ENCODE measurements at places on chromosomes 13 and 19.
A peak's percentile ranks its signal among the peaks of the same experiment; 100 is the strongest.

GRCh38 chr13:34620074-34620850 lies 321.8 kb upstream of the NBEA start:
- peak; percentile 18 for DNase-seq

DNA sequence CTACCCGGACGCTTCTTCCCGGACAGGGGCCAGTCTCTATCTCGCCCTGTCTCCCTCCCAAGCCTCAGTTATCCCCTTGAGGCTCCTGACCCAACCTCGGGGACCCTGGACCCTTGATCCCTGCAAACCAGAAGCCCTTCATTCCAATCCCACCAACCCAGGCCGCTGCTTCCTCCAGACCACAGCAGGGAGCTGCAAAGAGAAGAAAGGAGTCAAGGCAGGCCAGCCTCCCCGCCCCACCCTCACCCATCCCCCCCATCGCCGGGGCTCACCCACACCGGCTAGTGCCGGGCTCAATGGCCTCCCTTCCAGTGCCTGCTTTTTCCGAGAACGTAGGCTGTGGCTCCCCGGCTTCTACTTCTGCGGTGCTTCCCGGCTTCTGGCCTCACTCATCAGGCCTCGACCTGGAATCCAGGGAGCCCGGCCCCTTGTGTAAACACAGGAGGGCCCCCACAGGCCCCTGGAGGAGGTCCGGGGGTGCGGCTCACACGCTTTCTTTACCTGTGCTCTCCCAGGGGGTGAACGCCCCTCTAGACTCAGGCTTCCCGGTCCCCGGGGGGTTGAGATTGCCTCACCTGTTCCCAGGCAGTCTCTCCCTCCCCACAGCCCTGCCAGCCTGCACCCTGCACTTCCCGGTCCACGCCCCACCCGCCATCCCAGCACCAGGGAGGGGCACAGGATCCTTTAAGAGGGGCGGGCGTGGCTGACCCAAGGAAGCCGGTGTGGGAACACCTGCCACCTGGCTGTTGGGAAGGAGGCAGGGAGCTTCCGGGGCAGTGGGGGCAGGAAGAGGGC lies at the start of gene FAM83E:
Gene FAM83E (minus strand): TSS at position 641 of the 795 bp plus-strand sequence. CDS start 1,704 bp downstream, outside the sequence.
- DNase-seq, result no peak

DNA sequence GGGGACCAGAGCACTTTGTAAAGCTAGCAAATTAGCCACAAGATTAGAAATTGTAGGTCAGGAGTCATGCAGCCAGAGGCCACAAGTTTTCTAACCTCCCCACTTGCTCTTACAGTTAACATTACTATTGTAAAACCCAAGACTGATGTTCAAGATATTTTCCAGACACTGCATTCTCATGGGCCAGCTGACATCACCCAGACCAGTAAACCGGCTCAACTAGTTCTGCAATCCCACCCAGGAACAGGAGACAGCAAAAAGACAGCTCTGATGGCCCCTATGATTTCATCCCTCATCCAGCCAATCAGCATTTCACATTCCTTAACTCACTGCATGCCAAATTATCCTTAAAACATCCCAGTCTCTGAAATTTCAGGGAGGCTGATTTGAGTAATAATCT lies 178.5 kb downstream of the PRR20E start:
- no peak for DNase-seq

GRCh38 chr13:48475230-48475629 lies 57.6 kb downstream of the RCBTB2 start:
- no peak for DNase-seq

- peak; percentile 68 for DNase-seq
Measured at GRCh38 chr13:74061926-74062595, 72.1 kb downstream of the KLF12 start.

GRCh38 chr13:79385694-79386093 lies 20.4 kb downstream of the RBM26 start:
- no peak for DNase-seq

DNA sequence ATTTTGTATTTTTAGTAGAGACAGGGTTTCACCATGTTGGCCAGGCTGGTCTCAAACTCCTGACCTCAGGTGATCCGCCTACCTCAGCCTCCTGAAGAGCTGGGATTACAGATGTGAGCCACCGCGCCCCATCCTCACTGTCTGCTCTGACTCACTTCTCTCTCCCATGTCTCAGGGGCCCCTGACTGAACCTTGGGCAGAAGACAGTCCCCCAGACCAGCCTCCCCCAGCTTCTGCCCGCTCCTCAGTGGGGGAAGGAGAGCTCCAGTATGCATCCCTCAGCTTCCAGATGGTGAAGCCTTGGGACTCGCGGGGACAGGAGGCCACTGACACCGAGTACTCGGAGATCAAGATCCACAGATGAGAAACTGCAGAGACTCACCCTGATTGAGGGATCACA lies 5.0 kb downstream of the SIGLEC9 start:
- DNase-seq, result no peak

GRCh38 chr13:44750630-44751029 lies 174.5 kb upstream of the TSC22D1 start:
- no peak for DNase-seq

DNA sequence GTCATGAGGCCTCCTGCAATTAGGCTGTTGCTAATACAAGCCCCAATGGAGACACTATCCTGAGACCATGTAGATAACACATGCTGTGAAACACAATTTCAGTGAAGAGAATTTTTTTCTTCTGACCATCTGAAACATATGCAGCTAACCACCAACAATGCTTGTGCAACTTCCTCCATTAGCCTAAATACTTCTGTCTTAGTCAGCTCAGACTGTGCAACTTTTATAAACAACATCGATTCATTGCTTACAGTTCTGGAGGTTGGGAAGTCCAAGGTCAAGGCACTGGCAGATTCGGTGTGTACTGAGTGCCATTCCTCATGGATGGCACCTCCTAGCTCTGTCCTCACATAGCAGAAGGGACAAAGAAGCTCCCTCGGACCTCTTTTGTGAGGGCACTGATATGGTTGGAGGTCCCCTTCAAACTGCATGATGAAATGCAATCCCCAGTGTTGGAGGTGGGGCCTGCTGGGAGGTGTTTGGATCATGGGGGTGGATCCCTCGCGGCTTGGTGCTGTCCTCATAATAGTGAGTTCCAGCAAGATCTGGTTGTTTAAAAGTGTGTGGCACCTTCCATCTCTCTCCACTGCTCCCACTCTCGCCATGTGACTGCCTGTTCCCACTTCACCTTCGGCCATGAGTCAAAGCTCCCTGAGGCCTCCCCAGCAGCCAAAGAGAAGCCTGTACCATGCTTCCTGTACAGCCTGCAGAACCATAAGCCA lies 27.7 kb downstream of the STK24 start:
- DNase-seq, result peak; percentile 88

DNA sequence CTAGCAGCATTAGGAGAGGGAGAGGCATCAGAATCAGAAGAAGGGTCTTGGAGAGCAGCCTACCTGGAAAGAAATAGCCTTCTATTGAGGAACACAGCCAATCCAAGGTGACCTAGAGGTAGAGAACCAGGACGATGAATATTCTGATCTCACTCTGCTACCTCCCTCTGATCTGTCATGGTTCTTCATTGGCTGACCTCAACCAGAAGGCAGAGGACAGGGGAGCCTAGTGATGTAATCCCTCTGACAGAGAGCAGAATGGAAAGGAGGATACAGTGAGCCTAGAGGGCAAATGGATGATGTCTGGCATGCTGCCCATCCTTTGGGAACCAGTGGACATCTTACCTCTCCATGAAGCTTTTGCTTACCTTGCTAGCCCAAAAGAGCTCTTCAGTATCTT lies 3.6 kb downstream of the ZNF507 start:
- DNase-seq, result no peak

DNA sequence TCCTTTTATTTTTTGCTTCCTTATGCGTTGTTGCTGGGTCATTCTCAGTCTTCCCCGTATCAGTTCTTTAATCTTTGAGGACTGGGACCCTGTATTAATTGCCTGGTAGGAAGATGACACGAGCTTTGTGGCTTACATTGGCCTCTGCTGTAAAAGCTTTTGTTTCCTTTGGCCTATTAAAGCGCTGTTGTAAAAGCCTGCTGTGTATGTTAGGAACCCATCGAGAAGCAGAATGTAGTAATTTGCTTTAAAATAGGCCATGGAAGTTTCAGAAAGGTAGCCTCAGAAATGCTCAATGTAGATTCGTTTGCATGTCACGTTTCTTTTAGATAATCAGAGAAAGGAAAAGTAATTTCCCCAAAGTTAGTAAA lies 257.5 kb upstream of the STARD13 start:
- no peak for DNase-seq

DNA sequence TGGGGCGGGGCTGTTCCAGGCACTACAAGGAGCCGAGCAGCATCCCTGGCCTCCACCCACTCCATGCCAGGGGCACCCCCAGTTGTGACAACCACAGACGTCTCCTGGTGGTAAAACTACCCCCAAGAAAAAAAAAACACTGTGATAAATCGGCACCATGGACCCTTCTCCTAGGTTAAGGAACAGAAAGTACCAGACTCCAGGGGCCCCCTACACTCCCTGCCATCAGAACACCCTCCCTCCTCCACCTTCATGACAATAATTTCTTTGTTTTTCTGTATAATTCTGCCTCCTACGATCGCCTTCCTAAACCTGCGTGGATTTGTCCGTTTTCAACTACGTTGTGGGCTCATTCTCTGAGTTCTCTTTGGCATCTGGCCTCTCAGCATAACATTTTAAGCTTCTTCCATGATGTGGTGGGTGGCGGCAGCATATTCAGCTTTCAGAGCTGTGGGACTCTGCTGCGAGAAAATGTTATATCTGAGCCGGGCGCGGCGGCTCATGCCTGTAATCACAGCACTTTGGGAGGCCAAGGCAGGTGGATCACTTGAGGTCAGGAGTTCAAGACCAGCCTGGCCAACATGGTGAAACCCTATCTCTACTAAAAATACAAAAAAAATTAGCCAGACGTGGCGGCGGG lies 8.6 kb downstream of the TLE2 start:
- DNase-seq, result no peak

DNA sequence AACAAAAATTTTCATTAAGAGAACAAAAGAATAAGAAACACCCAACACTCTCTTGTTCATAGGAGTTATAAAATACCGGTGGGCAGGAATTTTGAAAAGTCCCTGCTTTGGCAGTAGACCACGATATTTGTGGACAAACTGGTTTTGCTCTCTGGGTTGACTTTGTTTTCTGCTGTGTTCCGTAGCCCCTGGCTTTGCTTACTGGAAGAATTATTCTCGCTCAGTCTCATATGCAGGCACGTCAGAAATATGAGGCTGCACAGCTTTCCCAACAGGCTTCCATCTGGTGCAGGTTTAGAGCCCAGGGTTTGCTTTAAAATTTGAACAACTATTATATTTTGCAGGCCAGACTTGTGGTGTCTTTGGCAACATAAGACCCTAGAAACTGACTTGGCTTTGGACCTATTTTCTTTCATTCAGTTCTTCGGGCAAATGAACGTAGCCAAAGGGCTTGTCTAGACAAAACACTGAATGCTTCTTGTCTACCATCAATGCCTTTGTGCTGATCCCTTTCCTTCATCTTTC lies 2012.6 kb downstream of the PCDH9 start:
- no peak for DNase-seq

DNA sequence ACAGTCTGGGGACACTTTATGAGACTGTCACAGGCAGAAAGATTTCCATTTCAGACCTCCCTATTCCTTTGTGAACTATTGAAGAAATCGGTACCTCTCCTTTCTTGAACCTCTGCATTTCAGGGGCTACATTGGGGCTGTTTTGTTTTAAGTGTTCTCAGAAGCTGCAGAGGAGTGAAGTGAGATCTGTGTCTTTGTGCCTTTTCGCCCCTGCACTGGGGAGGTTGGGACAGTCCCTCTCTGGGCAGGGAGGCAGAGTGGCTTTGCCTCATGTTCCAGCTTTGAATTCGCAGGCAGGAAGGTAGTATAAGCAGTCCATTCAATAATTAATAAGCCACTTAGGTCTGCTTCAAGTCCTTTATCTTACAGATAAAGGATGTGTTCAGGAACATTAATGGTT lies 9.5 kb upstream of the AMER2 start:
- DNase-seq, result no peak

DNA sequence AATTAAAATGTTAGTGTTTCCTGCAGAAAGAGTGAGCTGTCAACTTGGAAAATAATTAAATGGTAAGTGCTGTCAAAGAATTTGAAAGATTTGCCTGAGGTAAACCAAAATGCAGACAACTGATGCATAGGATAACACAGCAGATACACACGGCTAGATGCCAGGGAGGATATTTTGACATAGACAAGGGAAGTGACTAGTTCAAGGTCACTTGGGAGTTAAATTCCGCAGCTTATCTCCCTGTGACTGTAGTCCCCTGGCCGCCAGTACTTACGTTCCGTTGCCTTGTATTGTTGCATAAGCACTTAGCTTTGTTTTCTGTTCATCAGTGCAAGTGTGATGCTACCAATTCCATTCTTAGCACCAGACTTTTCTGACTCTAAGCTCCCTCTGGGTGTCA lies 247.3 kb upstream of the MAB21L1 start:
- DNase-seq, result peak; percentile 69

DNA sequence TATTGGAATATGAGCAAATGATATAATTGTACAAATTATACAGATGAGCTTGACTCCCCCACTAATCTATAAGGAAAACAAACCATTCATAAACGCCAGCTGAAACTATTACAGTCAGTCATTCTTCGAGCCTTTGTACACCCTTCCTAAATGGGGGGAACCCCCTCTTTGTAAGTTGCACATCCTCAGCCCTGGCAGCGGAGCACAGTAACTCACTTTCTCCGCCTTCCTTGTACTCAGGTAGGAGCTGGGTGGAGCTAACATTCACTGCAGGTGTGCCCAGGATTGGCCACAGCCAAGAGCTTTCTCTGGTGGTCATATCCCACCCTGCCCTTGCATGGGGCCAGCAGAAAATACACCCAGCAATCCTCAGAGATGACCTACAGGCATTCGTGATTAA lies 28.6 kb downstream of the PIN1 start:
- DNase-seq, result no peak

- DNase-seq, result no peak
Measured at GRCh38 chr13:74103970-74104555, 30.1 kb downstream of the KLF12 start.

- DNase-seq, result peak; percentile 98
Measured at GRCh38 chr19:9834726-9835506, at the start of gene PIN1. PIN1 (plus strand) TSS chr19:9835318; CDS start chr19:9835345, 27 bp downstream.

DNA sequence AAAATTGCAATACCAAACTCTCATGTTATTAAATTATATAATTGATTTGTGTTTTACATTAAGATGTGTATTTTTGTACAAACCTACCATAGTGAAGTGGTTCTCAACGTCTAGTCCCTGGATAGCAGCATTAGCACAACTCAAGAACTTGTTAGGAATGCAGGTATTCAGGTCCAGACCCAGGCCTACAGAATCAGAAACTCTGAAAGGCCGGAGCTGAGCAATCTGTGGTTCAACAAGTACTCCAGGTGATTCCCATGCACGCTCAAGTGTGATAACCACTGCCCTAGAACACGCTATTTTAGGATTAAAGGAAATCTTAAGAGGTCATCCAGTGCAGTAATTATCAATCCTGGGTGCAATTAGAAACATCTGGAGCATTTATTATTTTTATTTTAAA lies 456.3 kb downstream of the IRS2 start:
- DNase-seq, result no peak

- no peak for DNase-seq
Measured at GRCh38 chr13:99601535-99601934, 100.3 kb downstream of the TM9SF2 start.

- DNase-seq, result peak; percentile 69
Measured at GRCh38 chr19:9597027-9597426, 12.7 kb upstream of the ZNF121 start.

- no peak for DNase-seq
Measured at GRCh38 chr13:76163761-76164160, 527.6 kb downstream of the LMO7 start.

GRCh38 chr13:99980824-99981734 lies 505 bp upstream of the ZIC2 start:
- no peak for DNase-seq

GRCh38 chr19:1379961-1380489 lies 3.7 kb upstream of the NDUFS7 start:
- DNase-seq, result no peak

- DNase-seq, result no peak
Measured at GRCh38 chr19:6161271-6161850, 25.9 kb downstream of the ACSBG2 start.
